ENCODE measurements at places on chromosomes 4 and X.

GRCh38 chr4:78299565-78299972 is 242.4 kb downstream of the FRAS1 start:
- DNase-seq, result no peak

- no peak for DNase-seq
Measured at GRCh38 chr4:145784036-145784435, 104.1 kb downstream of the C4orf51 start.

DNA sequence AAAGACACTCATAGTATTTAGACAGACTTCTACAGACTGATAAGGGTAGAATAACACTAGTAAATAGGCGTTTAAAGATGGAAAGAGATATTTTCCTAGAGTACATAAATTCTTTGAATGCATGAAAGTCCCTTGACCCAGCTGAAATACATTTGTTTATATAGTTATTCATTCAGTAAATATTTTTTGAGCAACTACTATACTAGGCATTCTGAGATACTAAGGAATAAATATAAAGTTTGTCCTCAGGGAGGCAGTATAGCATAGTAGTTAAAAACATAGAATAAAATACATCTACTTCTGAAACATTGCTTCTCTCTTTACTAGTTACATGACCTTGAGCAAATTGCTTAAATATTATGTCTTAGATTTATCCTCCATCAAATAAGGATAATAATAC is 27.4 kb downstream of the HMGN5 start:
- no peak for DNase-seq

DNA sequence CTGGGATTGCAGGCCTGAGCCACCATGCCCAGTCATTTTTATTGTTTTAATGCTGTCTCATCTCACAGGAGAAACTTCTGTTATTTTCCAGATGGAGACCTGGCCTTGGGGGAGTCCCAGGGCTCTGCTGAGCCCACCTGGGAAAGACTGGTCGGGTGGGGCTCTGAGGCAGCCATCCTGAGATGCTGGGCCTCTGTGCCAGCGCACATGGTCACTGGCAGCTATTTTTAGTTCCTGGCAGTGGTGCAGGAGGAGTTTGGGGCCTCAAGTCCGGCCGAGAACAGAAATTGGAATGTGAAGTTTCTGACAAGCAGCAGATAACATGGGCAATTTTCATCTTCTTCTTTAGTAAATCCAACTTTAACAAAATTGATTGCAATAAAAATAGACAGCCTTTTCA is 44.5 kb downstream of the SORCS2 start:
- no peak for DNase-seq

DNA sequence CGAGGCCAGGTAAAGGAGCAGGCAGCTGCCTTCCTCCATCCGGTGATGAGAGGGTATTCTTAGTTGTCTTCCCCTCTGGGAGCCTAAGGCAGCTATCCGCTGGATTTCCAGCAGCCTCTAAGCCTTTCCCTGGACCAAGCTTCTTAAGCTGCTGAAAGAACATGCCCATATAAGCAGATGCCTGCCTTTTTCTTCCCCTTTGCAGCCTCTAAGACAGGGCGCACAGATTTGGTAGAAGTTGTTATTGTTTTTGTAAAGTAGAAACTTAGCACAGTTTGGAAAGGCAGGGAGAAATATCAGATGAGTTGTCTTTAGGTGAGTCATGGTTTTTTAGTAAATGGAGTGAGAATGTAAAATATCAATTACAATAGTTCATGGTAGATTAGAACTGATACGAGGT is 210.8 kb downstream of the ARHGAP10 start:
- DNase-seq, result no peak

DNA sequence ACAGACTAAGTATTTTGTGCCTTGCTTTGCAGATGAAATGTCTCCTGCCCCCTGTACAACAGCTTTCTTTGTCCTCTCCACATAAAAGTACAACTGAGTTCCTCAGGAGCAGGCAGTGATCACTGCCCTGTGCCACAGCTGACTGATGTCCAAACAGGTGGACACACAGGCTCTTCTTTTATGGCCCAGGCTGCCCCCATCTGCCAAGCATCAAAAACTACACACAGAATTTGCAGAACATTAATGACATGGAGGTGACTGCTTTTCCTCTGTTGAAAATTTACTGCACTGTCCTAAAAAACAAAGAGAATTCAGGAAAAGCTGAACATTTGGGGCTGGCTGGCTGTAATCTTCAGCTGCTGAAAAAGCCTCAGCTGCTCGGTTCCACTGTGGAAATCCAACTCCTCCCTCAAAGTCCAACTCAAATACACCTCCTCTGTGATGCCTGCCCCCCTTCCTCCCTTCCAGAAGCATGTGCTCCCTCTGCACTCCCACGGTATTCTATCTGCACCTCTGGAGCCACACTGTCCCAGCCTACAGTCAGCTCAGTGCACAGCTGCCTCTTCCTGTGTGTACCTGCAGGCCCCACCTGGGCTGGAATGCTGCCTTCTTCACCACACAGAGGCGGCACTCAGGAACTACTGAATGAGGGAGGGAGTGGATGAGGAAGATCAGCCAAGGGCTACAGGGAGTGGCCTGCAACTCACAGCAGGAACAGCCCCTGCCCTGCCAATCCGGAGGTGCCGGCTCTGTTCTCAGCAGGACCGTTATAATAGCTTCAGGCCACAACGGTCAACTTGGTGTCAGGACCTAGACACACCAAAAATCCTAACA is 10.3 kb downstream of the AFAP1 start:
- peak; percentile 38 for DNase-seq

DNA sequence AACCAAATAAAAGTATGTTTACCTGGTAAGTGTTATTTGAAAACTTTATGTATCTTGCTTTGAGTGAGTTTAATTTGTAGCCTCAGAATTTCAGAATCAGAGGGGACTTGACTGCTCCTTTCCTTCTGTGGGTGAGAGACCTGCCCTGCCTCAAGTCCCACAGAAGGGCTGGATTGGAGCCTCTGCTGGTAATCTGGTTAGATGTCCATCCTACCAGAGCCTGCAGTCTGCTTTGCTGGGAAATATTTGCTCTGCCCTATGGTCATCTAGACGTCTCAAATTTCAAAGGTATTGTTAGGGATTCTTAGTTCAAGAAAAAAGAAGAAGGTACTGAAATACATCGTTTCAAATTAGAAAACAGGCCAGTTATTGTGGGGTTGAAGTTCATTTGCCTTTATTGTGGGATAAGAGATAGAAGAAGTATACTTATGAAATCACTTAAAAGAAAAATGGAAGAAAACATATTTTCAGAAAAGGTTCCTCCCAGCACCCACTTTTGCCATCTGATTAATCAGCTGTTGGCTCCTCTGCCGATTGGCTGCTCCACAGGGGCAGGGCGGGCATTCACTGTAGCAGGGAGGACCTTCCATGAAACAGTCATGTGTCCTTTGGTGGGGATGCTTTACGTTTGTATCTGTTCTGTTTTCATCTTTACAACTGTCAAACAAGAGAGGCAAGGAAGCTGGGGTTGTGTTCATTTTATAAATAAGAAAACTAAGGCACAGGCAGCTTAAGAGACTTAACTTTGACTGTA is 73.3 kb upstream of the TLR2 start:
- DNase-seq, result no peak

GRCh38 chr4:128384091-128384520 is 96.5 kb upstream of the PGRMC2 start:
- peak; percentile 50 for DNase-seq

GRCh38 chr4:18022572-18023050 is 1.1 kb upstream of the LCORL start:
- DNase-seq, result no peak

GRCh38 chr4:174524242-174524641 is 2.0 kb upstream of the HPGD start:
- peak; percentile 82 for DNase-seq

DNA sequence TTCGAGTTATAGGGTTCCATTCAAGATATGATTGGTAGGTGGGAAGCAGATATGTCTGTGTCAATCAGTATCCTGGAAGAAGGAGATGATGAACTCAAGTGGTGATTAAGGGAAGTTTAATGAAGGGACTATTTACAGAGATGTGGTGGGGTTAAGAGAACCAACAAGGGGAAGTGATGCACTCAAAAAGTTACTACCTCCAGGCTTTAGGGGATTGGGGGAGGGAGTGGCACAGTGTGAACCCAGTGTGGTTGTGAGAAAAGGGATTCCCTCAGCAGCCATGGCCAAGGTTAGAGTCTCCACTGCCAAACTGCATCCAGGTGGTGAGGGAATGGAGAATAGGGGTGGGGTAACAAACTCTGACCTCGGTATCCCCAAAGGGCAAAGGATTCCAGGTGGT is 27.9 kb downstream of the PKD2 start:
- no peak for DNase-seq

DNA sequence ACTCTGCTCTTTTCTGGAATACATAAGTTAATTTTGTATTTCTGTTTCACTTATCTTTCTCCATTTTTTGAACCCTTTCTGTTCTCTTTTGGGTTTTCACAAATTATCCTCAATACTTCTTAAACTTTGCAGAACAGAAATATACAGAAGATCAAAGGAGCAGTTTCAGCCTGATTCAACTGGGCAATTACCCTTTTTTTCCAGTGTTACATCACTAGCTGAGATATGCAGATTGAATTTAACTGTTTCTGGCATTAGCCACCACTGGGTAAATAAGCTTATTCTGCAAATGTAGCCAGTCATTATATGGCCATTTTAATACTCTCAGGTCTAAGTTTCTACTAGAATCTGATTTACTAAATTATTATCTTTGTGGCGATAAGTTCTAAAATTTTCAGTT is 66.9 kb upstream of the GRID2 start:
- no peak for DNase-seq

DNA sequence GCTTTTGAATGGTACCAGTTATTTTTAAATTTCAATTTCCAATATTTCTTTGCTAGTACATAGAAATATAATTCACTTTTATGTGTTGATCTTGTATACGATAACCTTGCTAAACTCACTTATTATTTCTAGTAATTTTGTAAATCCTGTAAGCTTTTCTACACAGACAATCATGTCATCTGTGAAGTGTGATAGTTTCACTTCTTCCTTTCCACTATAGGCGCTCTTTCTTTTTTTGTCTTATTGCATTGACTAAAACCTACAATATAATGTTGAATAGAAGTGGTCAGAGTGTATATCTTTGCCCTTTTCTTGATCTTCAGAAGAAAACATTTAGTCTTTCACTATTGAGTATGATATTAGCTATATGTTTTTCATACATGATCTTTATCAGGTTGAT is 76.6 kb downstream of the ZNF182 start:
- DNase-seq, result no peak

GRCh38 chr4:38677441-38677840 is 13.4 kb downstream of the KLF3 start:
- no peak for DNase-seq

DNA sequence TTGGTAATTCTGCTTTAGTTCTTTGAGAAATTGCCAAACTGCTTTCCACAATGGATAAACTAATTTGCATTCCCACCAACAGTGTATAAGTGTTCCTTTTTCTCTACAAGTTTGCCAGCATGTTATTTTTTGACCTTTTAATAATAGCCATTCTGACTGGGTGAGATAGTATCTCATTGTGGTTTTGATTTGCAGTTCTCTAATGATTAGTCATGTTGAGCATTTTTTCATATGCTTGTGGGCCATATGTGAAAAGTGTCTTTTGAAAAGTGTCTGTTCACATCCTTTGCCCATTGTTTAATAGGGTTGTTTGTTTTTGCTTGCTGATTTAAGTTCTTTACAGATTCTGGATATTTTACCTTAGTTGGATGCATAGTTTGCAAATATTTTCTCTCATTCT is 25.9 kb downstream of the ENPEP start:
- no peak for DNase-seq

DNA sequence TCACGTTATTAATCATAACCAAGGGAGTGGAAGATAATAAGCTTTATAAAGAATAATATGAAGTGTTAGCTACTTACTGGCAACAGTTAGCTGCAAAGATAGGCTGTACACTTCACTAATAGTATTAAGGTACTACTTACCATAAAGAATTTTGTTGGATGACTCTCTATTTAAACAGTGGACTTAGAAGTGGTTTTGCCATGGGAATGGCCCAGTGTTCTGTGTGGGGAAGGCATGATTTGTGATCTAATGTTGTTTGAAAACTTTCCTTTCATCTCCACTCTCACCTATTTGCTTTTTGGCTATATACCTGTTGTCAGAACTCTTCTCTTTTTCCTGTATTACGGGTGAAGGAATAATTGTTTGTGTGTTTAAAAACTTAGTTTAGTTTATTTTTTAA is 23.0 kb downstream of the FHDC1 start:
- DNase-seq, result no peak

GRCh38 chr4:62271107-62271506 is 1071.0 kb downstream of the ADGRL3 start:
- no peak for DNase-seq

DNA sequence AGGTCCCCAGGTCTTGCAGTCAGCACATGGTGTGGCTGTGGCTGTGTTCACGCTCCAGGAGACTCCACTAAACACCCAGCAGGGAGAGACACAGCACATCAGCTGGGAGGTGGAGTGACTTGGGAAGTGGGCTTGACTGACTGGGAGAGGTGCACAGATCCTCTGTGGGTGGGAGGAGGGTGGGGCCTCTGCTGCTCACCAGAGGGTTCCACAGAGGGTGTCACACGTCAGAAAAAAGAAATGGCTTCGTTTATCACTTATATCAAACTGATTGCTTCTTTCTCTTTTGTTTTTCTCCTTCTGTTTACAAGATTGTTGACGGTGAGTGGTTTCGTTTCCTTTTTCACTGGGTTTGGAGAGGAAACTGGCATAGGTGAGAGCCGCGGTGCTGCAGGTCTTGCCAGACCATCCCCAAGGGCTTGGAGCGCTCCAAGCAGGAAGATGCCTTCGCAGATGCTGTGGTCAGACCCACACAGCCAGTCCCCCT is 24.8 kb upstream of the FAM193A start:
- no peak for DNase-seq

GRCh38 chr4:110165382-110166286 is 32.8 kb downstream of the ELOVL6 start:
- no peak for DNase-seq

- peak; percentile 26 for DNase-seq
Measured at GRCh38 chrX:85244450-85245211, 840 bp downstream of the ZNF711 start.

GRCh38 chr4:44996276-44996845 is 270.0 kb upstream of the GNPDA2 start:
- DNase-seq, result no peak

- no peak for DNase-seq
Measured at GRCh38 chr4:20445933-20446723, 194.4 kb downstream of the SLIT2 start.

DNA sequence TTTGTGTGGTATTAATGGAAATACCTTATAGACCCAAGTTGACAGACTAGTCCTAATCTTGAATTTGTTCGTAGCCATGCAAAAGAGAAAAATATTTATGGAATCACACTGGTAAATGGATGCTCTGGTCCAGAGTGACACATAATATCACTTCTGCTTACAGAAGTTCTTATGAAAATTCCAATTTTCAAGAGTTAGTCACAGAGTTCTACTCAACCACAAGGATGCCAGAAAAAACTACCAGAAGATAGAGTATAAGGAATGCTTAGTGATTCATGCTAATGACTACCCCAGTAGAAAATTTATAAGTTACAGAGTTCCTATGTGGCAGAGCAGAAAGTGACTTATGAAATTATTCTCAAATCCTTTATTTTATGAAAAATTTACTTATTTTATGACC is 1384.8 kb downstream of the FAM133A start:
- DNase-seq, result no peak

All from Caco-2 (cell line).